T-helper 17 cell (primary cell): ENCODE measurements at places on chromosomes 12 and 14.

- DNase-seq: no peak
Observed at GRCh38 chr12:92105110-92105509, 40.5 kb downstream of the BTG1 start.

DNA sequence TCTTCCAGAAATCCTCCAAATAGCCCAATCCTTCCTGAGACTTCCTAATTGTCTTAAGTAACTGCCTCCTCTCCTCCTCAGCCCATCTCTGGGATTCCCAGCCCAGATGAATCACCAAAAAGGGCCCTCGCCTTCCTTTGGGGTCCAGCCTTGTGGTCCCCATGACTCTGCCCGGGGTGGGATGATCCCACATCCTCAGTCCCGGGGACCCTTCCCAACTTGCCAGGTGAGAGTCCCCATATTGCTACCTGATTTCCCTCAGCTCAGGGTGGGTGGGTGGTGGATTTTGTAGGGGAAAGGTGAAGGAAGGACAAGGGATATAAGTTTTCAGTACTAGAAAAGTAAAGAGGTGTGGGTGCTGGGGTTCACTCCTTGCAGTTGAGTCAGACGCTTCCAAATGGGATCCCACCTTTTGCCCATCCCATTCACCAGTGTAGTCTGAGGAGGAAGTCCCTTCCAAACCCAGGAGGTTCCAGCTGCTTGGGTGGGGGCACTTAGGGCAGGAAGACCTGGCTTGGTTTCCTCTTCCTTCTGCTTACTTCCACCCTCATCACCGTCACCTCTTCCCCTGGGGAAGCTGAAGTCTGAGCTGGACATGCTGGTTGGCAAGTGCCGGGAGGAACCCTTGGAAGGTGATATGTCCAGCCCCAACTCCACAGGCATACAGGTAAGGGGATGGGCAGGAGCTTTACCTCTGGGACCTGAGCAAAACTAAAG lies 5.6 kb downstream of the GLI1 start:
- no peak for DNase-seq

DNA sequence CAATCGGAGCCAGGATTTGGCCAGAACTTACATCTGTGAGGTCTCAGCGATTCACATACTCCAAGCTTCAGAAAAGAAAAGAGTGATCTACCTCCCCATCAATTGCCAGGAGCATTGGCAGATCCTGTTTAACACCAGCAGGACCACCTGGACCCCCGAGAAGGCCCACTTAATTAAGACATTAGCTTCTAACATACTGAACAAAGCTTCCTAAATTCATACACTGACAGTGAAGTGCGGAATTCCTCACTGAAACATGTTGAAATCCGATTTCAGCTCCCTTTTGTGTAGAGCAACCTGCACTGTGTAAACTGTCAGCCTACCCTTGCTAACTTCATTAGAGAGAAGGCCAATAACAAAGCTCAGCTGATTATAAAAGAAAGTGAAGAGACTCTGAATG lies 274.0 kb downstream of the NOVA1 start:
- no peak for DNase-seq

- DNase-seq: no peak
Observed at GRCh38 chr12:131468206-131468605, 242.7 kb upstream of the SFSWAP start.

DNA sequence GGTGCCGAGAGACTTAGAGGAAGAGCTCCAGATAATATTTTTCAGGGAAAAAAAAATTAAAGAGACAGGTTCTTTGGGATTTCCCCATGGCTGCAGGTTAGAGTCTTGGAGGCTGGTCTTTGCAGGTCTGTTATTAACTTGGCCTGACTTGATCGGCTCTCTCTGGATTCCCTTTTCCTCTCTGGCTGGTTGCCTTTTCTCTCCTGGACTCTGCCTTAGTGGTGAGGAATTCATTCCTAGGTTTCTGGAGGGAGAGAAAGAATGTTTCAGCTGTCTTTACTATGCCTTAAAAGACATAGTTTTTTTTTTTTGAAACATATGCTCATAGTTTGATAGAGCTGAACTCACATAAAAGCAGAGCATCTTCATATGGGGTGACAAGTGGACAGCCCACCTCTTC lies 336.3 kb downstream of the BMP4 start:
- no peak for DNase-seq

DNA sequence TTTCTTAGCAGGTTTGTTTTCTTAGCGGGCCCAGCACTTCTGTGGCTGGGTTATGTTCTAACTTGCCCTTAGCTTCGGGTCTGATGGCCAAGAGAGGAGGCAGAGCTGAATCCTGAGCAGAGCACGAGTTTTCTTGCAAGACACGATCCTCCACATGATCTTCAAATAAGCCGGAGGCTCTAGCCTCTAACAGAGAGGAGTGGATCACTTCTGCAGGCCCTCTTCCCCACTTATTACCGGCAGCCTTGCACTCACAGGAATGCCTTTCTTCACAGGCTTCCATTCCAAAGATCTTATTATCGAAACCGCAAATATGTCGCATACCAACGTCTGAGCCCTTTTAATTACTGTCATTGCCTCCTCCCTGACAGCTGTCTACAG lies 79.5 kb downstream of the SINHCAF start:
- no peak for DNase-seq

- no peak for DNase-seq
Observed at GRCh38 chr14:99117671-99118045, 154.3 kb downstream of the BCL11B start.

DNA sequence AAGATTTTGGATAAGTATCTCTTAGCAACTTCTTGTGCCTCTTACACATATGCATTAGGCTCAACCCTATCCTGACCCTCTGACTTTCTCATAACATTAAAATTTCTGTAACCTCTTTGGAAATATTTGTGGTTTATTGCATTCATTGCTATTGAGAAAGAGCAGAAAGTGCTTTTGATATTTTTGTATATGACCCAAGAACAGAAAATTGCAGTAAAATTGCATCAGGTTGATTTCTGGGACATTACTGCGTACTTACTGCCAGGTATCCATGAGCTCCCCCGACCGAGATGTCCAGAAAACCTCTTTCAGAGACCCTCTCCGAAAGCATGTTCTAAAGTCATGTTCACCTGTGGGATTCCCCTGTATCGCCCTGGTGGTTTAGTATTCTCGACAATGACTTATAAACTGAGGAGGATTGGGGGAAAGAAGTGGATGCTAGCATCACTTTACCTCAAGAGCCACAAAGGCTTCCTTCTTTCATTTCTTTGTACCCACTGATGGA lies 14.5 kb upstream of the IL22 start:
- no peak for DNase-seq

- DNase-seq: peak; percentile 60
Observed at GRCh38 chr12:48189331-48190125, 6.1 kb downstream of the CCDC184 start.

GRCh38 chr12:109738209-109738608 lies 24.6 kb downstream of the FAM222A start:
- peak; percentile 3 for DNase-seq

- no peak for DNase-seq
Observed at GRCh38 chr14:77212943-77213678, 31.5 kb downstream of the TMEM63C start.

DNA sequence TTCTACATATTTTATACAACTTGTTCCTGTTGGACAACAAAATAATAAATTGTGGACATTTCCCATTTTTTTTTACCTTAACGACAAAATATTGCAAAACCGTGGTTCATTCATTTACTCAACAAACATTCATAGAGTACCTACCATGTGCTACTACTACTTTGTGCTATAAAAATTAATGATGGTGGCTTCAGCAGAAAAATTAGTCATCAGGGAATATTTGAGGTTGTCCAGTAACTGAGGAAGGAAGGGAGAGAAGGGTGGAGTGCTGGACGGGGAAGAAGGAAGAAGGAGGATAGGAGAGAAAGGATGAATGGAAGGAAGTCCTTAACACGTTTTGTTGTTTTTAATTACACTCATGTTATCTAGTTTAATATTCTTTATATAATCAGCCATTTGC lies 53.7 kb downstream of the PPFIBP1 start:
- DNase-seq: no peak

GRCh38 chr14:65015391-65015790 lies 28.7 kb downstream of the FNTB start:
- DNase-seq: no peak

- DNase-seq: no peak
Observed at GRCh38 chr14:36981832-36982529, 190.4 kb downstream of the SLC25A21 start.

DNA sequence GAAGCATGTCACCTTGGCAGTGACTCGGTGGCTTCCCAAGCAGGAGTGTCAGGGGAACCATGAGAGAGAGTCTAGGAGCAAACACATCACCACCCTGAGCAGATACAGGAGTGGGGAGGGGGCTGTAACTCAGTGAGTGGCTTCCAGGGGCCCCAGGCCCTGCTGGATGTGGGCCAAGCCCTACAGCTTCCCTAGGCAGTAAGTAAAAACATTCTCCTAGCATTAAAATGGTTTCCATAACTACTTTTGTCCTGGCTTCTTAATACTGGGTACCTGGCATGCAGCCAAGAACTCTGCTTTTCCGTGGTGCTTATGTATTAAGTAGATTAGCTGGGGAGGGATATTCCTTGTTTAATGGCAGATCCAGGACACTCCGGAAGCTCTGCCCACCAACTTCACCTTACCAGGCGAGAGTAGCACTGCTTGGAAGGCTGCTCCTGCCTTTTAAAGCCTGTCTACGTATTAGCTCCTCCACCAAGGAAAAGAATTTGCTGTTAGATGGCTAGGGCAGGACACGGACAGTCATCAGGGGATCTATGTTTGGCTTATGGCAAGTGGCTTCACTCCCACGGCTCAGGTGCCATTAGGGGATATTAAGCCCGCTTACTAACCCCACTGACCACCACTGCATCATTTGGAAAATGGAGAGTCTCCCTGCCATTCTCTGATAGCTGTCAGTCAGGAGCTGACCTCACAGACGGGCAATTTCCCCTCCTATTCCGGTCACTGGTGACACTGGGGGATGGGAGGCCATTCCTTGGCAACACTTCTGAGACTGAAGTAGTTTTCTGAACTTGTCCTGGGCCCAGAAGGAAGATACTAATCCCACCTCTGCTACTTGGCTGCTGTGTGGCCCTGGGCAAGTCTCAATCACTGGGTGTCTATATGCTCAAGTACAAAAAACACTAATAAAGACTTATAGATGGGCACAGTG lies 22.8 kb downstream of the OTUB2 start:
- no peak for DNase-seq

GRCh38 chr14:76918782-76919394 lies 92.7 kb downstream of the LRRC74A start:
- no peak for DNase-seq

DNA sequence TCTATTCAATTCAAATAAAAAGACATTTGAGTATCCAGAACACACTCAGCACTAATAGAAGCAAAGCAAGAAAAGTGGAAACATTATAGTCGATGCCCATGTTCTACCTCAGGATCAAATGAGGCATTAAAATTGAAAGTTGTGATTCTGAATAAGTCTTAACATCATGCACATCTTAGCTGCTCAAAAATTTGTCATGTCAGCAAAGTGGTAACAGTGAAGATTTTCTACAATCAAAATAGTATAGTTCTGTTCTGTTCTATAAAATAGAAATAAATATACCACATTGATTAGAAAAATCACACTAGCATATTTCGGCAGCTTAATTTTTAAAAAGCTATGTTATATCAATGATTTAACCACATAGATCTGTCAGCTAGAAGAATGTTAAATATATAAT lies 74.7 kb downstream of the ERGIC2 start:
- DNase-seq: no peak

- DNase-seq: no peak
Observed at GRCh38 chr12:89920866-89921265, 212.2 kb upstream of the ATP2B1 start.

- no peak for DNase-seq
Observed at GRCh38 chr14:26175658-26176057, 422.2 kb downstream of the NOVA1 start.

DNA sequence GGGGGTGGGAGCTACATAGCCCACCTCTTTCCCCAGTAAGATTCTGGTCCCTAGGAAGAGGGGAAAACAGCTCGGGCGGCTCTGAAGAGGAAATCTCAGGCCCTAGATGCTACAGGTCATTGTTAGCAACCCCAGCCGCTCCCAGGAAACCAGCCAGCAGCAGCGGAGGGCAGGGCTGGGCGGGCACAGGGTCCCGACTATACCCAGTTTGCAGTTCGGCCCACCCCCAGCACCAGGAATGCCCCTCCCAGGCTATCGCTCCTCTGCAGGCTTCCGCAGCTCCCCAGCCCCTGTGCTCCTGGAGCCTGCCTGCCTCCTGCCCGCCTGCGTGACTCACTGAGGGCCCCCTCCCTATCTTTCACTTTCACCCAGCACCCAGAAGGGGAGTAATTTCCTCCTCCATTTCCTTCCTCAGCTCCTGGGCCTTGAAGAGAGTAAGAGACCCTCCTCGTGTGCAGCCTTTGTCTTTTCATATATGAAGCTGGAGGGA lies 27.2 kb upstream of the PNMA1 start:
- peak; percentile 68 for DNase-seq

GRCh38 chr14:68084256-68084655 lies 264.7 kb downstream of the RAD51B start:
- DNase-seq: no peak
